Muscle of leg (tissue), 16 donors: ENCODE measurements at places on chromosomes 4 and X.
A peak's percentile ranks its signal among the peaks of the same experiment; 100 is the strongest.

DNA sequence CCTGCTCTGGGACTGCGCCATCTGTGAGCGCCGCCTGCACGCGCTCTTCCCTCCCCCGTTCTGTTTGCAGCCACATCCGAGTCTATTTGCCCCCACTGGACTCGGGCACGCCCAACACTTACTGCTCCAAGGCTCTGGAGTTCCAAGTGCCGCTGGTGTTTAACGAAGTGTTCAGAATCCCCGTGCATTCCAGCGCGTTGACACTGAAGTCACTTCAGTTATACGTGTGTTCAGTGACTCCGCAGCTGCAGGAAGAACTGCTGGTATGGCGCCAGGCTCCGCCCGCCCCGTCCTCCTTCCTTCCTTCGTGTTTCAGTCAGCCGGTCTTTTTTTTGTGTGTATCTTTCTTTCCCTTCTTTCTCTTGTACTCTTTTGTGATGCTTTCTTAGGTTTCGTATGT lies 30.7 kb upstream of the CLCN4 start:
- peak; percentile 50 for DNase-seq

DNA sequence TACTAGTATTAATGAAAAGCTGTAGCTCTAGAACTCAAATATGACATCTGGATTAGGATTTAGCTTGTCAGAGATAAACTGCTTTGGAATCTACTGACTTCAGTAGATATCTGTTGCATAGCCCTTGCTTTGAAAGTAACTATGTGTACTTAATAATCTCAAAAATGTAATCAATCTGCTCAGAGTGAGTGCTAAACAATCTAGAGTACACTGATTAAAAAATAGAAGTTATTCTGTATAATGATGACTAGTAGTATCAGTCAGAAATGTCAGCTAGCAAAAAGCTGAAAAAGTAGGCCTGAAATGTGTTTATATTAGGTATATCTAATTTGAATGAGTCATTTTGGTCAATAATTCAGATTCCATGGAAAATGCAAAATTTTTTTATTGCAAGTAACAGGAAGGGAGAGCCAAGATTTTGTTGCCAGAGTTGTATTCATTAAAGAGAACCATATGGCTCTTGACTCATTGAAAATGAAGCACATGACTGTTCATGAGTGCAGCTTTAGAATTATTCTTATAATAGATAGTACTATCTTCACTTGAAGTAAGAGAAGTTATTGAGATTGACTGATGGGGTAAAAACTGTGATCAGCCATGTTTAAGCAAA lies 20.0 kb downstream of the CLCN3 start:
- DNase-seq = peak; percentile 89

DNA sequence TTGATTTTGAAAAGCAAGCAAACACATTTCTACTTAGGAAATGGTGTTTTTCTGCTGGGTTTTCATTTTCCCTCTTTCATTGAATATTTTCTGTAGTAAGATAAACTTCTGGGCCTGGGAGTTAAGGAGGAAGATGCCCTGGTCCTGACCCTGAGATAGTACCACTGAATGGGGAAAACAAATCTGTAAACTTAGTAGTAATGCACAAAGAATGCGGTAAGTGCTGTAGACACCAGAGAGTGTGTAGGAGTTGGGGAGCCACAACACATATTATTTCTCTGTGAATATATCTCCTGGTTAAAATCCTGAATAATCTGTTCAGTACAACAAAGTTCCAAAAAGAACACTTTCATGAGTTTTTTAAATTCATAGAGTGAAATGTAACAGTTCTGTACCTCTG lies 178.3 kb downstream of the MAPK10 start:
- no peak for DNase-seq

GRCh38 chr4:85218756-85219155 lies 252.3 kb upstream of the WDFY3 start:
- DNase-seq = peak; percentile 80

- no peak for DNase-seq
These were observed 75.7 kb upstream of the WDR1 start for GRCh38 chr4:10192331-10192730.

DNA sequence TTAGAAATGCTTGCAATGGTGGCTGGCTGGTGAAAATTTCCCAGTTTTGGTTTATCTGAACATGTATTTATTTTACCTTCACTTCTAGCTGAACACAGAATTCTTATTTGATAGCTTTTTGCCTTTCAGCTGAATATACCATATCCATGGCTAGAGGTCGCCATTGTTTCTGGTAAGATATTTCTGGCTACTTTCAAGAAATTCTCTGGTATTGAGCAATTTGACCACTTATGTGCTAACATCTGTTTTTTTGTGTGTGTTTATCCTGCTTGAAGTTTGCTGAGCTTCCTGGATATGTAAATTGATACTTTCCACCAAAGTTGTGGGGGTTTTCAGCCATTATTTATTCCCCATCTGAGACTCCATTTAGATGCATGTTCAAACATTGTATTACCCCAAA lies 75.4 kb downstream of the FBXW7 start:
- peak; percentile 35 for DNase-seq

DNA sequence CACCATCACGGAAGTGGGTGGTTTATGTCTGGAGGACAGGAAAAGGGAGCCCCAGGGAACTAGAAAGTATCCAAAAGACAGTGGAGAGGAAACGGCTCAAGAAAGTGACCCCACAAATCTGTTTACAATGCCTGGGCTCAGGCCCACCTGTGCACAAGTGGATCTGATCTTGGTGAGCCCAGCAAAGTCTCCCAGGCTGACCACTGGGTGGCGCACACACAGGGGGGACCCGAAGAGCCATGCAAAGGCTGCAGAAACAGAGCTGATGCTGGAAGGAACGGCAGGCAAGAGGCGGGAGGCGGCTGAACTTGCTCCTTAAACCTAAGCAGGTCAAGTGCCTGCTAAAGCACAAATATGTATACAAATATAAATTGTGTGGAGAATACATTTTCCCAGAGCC lies 9.6 kb downstream of the HAUS7 start:
- peak; percentile 64 for DNase-seq

GRCh38 chr4:39565878-39566600 lies 38.8 kb upstream of the UGDH start:
- DNase-seq = no peak

GRCh38 chrX:84188320-84188834 lies 378 bp upstream of the RPS6KA6 start:
- DNase-seq = peak; percentile 87

DNA sequence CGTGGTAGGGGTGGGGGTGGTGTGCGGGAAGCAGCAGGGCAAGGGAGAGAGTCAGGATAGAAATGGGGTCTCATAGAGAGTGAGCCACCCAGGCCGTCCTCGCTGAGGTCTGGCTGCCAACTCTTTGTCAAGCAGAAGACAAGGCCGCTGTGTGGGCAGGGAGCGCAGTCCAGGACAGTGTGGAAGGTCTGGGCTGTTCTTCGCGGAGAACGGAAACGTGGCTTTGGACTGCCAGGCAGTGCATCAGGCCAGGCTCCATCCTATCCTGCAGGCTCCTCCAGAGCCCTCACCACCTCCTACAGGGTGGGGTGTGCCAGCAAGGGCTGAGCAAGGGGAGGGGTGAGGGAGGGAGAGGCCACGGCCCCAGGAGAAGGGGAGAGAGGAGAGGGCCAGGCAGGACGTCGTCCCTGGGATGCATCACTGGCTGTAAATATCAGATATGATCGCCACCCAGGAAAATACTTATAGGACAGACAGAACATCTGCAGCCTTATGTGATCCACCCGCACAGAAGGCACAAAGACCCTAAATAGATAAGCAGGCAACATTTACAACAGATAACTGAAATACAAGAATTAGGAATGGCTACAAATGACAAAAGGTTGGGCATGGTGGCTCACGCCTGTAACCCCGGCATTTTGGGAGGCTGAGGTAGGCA lies 85.3 kb downstream of the ABLIM2 start:
- DNase-seq = no peak

- DNase-seq = no peak
These were observed 284.8 kb downstream of the UNC5C start for GRCh38 chr4:95263960-95264359.

- no peak for DNase-seq
These were observed 317.0 kb downstream of the ADGRL3 start for GRCh38 chr4:61517144-61517543.

GRCh38 chrX:112025753-112026152 lies 56.8 kb downstream of the TRPC5 start:
- no peak for DNase-seq

- peak; percentile 87 for DNase-seq
These were observed at the start of gene HHIP for GRCh38 chr4:144645631-144646522. TSS of gene HHIP (plus strand) at chr4:144646156. CDS start at chr4:144646676, 520 bp downstream.

GRCh38 chr4:48367016-48367415 lies 25.7 kb downstream of the SLAIN2 start:
- DNase-seq = no peak

DNA sequence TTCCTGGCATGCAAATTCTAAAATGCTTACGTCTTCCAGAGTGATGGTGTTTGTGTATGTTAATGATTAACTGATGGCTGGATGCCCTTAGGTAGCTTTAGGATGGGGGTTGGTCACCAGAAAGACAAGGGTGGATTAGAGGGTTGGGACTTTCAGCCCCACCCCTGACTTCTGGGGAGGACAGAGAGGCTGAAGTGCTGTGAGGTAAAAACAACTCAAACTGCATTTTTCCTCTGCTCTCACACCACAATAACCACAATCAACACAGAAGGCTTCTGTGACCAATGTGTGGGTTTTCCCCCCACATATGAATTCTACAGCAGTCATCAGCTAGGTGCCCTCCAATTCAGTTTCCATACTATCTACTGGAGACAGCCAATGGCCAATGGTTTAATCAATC lies 18.7 kb upstream of the DDIT4L start:
- no peak for DNase-seq

DNA sequence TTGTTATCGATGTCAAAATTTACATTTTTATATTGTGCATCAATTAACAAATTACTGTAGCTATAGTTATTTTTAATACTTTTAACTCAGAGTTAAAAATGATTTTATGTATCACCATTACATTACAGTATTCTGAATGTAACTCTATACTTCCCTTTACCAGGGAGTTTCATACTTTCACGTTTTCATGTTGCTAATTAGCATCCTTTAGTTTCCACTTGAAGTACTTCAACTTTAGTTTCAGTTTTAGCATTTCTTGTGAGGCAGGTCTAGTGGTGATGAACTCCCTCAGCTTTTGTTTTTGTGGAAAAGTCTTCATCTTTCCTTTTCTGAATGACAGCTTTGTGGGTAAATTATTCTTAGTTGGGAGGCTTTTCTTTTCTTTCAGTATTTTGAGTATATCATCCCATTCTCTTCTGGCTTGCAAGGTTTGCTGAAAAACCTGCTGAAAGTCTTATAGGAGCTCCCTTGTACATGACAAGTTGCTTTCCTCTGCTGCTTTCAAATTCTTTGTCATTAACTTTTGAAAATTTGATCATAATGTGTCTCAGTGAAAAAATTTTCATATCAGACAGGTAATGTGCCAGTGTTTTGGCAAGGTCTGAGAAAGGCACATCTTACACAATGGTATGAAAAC lies 9.8 kb upstream of the CISD2 start:
- DNase-seq = no peak

DNA sequence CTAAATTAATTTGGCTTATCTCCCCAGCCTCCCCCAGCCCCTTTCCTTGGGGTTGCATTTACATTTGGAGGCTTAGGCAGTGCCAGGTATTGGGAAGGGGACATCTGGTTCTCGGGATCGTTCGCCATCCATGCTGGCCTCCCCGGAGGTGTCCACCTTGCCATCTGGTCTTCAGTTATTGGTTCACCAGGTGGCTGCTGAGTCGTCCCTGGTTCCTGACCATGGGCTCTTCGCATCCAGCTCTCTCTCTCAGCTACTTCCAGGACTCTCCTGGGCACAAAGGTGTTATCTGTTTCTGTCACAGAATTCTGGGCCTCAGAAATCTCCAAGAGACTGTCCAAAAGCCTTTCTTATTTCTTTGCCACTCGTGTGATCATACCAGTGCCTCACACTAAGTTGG lies 75.4 kb upstream of the SCOC start:
- DNase-seq = no peak

DNA sequence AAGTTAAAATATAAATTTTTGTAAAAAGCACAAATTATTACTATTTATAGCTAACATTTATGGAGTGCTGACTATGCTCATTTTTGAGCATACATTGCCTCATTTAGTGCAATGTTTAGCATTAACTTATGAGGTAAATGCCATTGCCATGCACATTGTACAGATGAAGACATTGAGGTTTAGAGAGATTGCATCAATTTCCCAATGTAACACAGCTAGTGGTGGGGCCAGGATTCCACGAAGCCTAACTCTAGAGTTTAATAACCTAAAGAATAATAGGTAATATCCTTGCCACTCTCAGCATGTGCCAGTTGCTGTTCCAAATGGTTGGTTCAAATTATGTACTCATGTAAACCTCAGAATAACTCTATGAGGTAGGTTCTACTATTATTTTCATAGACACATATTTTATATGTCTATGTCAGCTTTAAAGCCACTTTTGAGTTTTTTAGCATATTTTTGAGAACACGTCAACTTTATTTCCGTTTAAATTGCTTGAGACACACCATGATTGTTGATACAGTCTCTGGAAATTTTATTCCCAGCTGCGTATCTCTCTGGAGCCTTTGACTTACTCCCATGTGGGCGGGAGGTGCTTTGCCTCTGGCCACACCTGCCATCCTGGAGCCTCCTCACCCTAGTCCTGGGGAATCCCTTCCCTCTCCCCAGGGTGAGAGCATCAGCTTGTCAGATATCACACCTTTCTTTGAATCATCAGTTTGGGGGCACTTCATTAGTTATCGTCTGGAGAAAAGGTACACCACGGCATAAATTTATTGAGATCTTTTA lies 10.8 kb upstream of the ADH1A start:
- DNase-seq = no peak

- no peak for DNase-seq
These were observed 283.8 kb downstream of the IQCM start for GRCh38 chr4:149531861-149532260.

GRCh38 chr4:185600801-185601434 lies 65.6 kb upstream of the PDLIM3 start:
- no peak for DNase-seq

GRCh38 chr4:152283801-152284470 lies 252.0 kb downstream of the FBXW7 start:
- DNase-seq = no peak

- no peak for DNase-seq
These were observed 100.8 kb upstream of the LANCL3 start for GRCh38 chrX:37470711-37471110.

GRCh38 chrX:108735679-108736508 lies 469 bp downstream of the IRS4 start:
- DNase-seq = peak; percentile 9

DNA sequence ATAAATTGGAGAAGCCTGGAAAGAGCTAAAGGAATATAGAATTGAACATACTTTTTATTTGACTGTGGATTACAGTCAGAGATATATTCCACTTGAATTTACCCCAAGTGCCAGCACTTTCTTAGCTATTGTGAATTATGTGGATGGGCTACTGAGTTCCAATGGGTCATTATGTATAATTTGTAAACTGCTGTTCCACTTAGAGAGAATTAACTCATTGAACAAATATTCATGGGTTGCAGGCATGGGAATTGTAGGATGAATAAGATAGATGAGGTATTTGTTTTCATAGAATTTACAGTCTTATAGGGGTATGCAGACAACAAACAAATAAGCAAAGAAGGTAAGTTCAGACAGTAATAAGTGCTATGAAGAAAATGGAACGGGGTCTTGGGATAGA lies 195.7 kb downstream of the SHROOM3 start:
- no peak for DNase-seq
